ENCODE measurements at places on chromosomes 4 and X.

- no peak for DNase-seq
These were observed 21.1 kb downstream of the MAGEB16 start for GRCh38 chrX:35819241-35819640.

GRCh38 chr4:7140692-7141069, 51.7 kb upstream of the SORCS2 start:
- no peak for DNase-seq

- no peak for DNase-seq
These were observed 12.8 kb upstream of the ELOVL6 start for GRCh38 chr4:110211007-110211769.

DNA sequence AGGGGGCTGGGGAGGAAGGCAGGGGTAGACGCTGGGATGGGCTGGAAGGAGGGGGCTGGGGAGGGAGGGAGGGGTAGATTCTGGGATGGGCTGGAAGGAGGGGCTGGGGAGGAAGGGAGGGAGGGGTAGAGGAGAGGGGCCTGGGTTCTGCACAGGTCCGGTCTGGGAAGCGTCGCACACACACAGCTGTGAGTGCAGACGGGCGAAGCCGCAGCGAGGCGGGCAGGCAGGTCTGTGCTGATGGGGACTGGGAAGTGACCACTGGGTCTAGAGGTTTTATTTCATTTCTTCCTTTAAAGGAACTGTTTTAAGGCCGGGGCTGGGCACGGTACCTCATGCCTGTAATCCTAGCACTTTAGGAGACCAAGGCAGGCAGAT, 69.1 kb upstream of the MXD4 start:
- no peak for DNase-seq

DNA sequence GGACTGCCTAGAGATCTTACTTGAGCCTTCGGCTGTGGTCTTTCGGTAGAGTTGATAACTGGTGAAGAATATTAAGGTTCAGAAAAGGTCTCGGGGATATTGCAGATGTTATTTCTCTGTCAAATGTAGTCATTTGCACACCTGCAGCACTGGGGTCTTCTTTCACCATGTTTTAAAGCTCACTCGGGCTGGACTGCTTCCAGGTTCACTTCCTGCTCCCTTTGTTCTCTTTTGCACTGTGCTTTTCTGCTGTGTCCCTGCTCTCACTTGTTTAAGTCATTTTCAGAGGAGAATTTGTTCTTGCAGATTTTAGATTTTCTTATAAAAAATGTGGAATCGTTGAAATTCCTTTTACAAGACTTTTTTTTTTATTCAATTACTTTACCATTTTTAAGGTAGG, 68.5 kb downstream of the BMPR1B start:
- DNase-seq = no peak

GRCh38 chrX:105114554-105115130, 105.9 kb downstream of the TEX13A start:
- no peak for DNase-seq

- DNase-seq = no peak
These were observed 37.3 kb downstream of the APBB2 start for GRCh38 chr4:41177016-41177415.

DNA sequence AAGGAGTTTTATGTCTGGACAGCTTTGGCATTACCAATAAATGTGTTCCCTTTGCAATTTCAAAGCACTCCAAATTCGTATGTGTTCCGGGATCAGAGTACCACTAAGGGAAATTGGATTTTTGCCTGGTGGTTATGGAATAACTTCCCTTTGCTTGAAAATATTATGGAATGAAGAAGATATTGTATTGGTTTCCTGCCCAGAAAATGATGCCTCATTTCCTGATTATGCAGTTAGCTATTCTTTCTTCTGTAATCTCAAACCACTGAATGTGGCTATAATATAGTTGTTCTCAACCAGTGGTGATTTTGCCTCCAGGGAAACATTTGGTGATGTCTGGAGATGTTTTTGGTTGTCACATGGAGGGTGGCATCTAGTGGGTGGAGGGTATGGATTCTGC, 142.9 kb downstream of the PCDH7 start:
- no peak for DNase-seq

GRCh38 chr4:153809307-153809706, 20.4 kb upstream of the SFRP2 start:
- no peak for DNase-seq

DNA sequence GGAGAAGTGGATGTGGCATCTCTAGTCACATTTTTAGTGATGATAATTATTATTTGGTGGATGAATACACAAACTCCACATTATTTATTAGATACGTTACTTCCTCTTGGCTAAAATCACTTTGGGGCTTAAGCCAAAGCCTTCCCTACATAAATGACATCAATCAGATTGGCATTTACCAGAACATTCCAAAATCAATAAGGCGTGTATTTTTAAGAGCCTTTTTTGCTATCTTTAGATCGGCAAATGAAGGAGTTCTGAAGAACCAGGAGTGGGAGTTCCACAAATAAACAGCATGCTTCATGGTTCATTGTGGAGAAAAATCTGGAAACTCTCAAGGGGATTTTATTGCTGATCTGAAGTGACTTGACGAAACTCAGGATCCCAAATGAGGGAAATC, 89.7 kb downstream of the AMELX start:
- no peak for DNase-seq

DNA sequence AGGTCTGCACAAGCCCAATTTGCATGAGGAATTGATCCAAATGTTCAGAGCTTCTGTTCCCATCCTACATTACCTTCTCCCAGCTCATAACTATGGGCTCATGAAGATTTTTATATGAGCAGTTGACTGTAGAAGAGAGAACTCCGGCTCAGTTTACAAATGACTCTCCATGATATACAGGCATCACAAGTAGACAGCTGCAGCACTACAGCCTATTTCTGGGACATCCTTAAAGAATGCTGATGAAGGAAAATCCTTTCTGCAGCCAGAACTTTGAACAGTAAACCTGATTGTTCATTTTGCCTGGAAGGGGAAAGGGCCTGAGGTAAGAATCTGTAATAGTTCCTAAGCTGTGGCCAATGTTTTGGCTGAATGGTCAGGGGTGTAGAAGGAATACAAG, 174.1 kb upstream of the CXCL13 start:
- no peak for DNase-seq

GRCh38 chrX:78624962-78625909, 33.9 kb downstream of the RTL3 start:
- no peak for DNase-seq

DNA sequence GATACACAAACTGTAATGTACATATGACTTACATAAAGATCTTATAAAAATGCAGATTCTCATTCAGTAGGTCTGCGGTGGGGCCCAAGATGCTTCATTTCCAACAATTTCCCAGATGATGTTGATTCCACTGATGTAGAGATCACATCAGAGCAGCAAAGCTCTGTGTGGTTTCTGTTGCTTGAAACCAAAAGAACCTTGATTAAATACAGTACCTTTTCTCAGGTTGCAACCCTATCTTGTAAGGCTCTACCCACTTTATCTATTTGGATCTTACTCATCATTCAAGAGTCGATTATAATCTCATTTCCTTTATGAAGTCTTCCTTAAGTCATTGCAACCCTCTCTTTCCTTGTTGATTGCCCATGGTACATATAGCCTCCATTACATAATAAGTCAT, 816.8 kb downstream of the RPA4 start:
- DNase-seq = no peak

- no peak for DNase-seq
These were observed 130.2 kb upstream of the KIT start for GRCh38 chr4:54527532-54527931.

GRCh38 chrX:75963774-75964173, 178.7 kb upstream of the MAGEE2 start:
- DNase-seq = no peak

GRCh38 chr4:180160195-180160983, 2082.8 kb upstream of the TENM3 start:
- DNase-seq = no peak

GRCh38 chr4:8459867-8460445, 19.4 kb downstream of the TRMT44 start:
- no peak for DNase-seq

DNA sequence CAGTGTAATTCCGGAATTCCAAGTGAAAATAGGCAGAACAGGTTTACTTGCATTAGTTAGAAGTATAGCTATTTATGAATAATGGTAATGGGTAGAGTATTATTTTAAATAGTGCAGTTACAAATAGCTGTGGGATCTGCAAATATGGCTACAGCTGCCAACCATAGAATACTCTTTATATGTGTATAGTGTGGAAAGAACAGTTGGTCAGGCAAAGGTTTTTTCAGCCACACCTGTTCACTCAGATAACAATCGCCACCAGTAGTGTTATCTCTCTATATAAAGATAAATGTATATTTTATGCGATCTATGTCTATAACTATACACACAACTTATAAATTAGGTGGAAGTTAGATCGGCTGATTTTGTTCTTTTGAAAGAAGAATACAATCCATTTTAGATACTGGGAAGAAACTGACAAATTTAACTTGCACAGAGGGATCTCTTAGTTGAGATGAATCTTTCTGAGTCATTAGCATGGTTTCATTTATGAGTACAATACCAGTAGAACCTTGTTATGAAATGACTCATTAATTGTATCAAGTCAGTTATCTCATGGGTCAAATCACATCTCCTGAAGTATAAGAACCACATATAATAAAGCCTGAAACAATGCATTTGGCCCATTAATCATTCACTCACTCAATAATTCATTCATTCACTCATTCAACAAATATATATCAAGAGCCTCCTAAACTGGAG, 100.9 kb upstream of the NR3C2 start:
- DNase-seq = no peak

GRCh38 chr4:114495471-114495928, 103.1 kb upstream of the UGT8 start:
- DNase-seq = no peak

- no peak for DNase-seq
These were observed 127.3 kb upstream of the WDR1 start for GRCh38 chr4:10243856-10244255.

- no peak for DNase-seq
These were observed 11.1 kb downstream of the EXOC1L start for GRCh38 chr4:55830716-55831115.

DNA sequence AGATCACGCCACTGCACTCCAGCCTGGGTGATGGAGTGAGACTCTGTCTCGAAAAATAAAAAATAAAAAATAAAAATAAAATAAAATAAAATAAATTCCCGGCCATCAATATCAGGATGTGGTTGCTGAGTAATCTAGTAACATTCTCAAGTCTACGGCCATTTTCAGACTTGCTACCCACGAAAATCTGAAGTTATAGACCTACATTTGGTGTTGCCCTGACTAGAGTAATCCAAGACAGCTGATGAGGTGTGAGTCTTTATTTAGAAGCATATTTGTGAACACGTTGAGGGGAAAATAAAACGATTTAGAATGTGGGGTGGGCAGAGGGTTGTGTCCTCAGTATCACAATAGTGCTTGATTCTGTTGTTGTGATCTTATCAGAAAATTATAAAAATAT, 130.2 kb upstream of the MID1 start:
- DNase-seq = no peak

- no peak for DNase-seq
These were observed 19.8 kb downstream of the DGKQ start for GRCh38 chr4:953574-953915.

- no peak for DNase-seq
These were observed 365.6 kb upstream of the EDA2R start for GRCh38 chrX:67004451-67004850.

- DNase-seq = no peak
These were observed 26.6 kb upstream of the ADRA2C start for GRCh38 chr4:3739577-3739976.

DNA sequence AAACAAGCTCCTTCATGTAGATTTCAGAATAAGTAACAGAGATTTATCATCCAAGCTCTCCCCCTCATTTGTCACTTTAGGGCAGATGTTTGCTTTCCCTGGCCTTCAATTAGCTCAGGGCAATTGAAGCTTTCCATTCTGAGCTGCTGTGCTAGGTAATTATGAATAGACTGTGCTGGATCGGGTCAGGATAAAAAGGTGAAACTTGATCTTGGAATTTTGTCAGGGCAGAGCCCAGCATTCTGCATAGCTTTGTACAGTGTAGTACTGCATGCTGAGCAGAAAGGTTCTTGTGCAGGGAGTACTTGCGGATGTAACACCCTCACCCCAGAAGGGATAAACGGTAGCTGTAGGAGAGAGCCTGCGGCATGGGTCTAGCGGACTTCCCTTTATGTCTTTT, 64.0 kb upstream of the CLDN34 start:
- DNase-seq = no peak

DNA sequence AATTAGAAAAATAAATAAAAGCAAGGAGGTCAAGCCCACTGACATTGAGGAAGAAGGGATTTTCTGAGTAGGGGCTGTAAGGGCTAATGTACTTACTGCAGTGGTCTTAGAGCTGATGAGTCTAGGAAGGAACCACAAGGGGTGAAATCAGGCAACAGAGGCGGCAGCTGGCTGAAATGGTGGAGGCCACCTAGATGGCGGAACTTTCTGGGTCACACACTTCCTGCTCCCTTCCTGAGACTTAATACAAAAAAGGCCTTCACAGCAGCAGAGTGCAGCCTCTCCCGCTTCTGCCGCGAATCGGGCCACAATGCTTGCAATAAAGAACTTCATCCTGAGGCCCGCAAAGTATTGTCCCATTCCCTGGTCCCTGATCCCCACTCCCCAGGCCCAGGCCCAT, 15.4 kb downstream of the SNX12 start:
- DNase-seq = no peak

- no peak for DNase-seq
These were observed 343.4 kb downstream of the DMD start for GRCh38 chrX:32867781-32868523.

GRCh38 chr4:45102716-45103115, 376.4 kb upstream of the GNPDA2 start:
- DNase-seq = no peak

GRCh38 chr4:10140866-10141759, 24.5 kb upstream of the WDR1 start:
- DNase-seq = no peak

DNA sequence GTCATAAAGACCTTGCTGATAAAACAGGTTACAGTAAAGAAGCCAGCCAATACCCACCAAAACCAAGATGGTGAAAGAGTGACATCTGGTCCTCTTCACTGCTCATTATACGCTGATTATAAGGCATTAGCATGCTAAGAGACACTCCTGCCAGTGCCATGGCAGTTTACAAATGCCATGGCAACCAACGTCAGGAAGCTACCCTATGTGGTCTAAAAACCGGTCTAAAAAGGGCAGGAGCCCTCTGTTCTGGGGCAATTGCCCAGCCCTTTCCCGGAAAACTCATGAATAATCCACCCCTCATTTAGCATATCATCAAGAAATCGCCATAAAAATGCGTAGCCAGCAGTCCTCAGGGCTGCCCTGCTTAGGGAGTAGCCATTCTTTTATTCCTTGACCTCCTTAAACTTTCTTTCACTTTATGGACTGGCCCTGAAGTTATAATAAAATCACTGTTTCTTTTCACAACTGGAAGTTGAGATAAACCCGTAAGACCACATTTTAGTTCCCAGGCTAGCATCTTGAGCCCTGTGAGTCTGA, 260.5 kb upstream of the FAT1 start:
- no peak for DNase-seq

GRCh38 chrX:25558137-25558536, 542.4 kb upstream of the ARX start:
- no peak for DNase-seq

Measured in C1 segment of cervical spinal cord (tissue), 14 donors.